GDM1 (cell line): ENCODE measurements at places on chromosomes 5 and 9.
A peak's percentile ranks its signal among the peaks of the same experiment; 100 is the strongest.

DNA sequence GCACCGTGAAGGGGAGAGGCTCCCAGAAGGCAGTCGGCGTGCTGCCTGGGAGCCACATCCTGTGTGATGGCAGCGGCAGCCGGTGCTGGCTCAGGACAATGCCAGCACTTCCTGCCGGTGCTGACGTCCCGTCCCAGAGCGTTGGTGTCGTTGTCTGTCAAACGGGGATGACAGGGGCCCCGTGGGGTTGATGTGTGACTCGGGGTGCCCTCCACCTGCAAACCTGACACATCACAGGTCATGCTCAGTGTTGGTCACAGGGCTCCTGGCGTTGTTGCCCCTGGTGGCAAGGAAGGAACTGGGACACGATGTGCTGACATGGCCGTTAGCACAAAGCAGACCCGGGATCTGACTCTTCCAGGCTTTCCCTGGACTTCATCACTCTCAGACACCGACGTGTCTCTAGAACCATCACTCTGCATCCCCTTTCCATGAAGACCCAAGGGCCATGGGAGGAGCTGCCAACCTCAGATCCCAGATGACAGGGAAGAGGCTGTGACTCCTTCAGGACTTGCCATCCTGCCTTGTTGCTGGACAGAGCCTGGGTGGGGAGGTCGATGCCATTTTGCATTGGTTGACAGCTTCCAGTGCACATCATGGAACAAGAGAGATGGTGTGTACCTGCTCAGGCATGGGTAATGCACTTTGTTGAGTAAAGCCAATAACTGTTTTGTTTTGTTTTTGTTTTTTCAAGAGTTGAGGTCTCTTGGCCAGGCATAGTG lies 21.5 kb downstream of the PLPP7 start:
- DNase-seq: no peak

DNA sequence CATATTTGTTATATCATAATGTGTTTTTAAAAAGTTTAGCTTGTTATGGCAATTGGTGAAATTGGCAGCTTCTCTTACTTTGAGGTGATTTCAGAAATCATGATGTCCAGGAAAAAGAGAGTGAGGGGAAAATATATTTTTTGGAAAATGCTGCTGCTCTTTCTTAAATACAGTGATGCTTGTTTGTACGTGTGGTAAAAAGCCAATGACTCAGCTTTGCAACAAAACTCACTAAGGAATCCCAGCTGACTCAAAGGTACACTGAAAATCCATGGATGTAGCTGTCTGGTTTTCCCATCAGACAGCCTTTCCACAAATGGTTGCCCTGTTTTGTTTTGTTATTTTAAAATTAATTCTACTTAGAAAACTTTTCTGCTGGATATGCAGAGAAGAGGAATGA lies 306.4 kb upstream of the PAPPA start:
- no peak for DNase-seq

DNA sequence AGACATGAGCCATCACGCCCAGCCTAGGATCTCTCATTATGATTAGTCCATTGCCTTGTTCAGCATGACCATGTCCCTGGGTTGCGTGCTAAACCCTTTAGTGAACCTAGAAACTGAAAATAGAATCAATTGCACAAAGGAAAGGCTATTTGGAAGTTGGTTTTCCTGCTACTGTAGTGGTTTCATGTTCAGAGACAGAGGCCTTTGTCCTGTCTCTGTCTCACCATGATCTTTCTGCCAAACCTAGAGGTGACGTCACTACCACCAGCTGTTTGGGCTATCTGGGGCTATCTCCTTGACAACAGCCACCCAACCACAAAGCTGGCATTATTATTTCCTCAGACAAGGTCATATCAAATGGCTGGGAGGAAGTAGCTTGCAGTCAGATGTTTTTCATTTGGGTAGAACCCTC lies 4.0 kb upstream of the CDK5RAP2 start:
- peak; percentile 58 for DNase-seq

GRCh38 chr5:163658702-163659567 lies 153.5 kb downstream of the MAT2B start:
- DNase-seq: no peak

- no peak for DNase-seq
Observed at GRCh38 chr5:135578685-135579341, at the start of gene CXCL14. Gene CXCL14 (minus strand): TSS chr5:135578991. CDS start chr5:135578778, 213 bp downstream.

GRCh38 chr9:128947277-128947526 lies 201 bp downstream of the DOLK start:
- no peak for DNase-seq

DNA sequence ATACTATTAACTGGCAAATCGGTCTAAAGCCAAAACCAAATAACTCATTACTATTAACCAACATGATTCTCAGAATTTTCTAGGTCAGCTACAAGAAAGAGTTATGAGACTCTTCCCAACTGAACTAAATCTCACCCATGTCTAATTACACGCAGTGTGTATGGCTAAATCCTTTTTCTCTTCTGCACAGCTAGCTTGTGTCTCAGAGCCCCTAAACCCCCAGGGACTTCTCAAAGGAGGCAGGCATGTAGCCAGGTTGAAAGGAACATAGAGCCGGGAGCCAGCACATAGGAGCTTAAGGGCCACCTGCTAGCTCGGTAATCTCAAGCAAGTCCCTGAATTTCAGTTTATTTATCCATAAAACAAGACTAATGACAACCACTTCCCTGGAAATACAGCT lies 2.2 kb upstream of the GZMK start:
- DNase-seq: no peak

DNA sequence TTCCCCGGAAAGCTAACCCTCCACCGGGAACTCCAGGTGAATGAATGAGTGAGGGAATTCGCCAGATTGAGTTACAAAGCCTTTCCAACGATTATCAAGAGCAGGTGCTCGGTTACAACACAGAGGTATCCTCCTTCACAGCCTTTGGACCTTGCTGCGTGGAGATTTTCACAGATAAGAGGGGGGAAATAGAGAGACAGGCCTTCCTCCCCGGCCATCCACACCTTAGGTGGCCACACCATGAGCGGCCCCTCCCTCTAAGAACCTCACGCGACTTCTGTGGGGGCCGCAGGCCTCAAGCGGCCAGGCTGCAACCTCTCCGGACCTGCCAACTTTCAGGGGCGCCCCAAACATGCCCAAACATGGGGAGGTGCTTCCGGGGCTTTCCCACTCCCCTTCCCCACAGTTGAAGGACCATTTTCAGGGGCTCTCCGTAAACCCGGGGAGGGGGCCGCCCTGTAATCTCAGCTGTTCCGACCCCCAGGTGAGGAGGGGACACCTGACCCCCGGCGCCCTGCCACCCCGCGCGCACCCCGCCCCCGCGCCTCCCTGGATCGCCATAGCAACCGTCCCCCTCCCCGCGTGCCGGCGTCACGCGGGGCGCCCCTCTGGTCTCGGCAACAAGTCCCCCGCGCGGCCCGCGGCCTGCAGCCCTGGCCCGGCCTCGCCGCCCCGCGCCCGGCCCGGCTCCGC lies 603 bp downstream of the DENND1A start:
- no peak for DNase-seq

GRCh38 chr9:110126499-110126941 lies 81.4 kb downstream of the C9orf152 start:
- no peak for DNase-seq

- no peak for DNase-seq
Observed at GRCh38 chr5:174428895-174429294, 295.5 kb upstream of the MSX2 start.

DNA sequence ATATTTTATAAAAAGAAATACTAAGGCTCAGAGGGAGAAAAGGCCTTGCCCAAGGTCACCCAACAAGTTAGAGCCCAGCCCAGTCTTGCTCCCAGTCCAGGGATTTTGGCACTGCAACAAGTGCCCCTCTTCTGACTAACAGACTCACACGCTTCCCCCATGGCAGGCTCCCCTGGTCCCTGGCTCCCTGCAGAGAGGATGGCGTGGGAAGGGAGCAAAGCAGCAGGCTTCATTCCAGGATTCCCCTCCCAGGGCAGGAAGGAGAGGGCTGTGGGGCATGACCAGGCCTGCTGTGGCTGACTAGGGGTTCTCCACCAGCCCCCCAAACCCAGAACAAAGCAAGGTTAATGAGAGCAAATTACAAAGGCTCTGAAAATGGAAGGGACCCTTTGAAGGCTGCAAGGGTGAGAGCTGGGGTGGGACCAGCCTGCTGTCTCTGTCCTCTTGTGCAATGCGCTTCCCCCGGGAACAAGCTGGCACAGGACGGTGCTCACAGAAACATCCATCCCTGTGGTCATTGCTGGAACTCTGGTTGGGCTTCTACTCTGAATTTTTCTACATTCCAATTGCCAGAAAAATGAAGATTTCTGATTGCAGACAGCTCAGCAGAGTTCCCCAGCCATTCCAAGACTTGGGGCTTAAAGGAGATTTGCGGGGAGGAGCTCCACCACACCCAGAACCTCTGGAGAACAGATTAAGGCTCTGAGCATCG lies 37.1 kb upstream of the FAT2 start:
- no peak for DNase-seq

GRCh38 chr5:149732324-149733128 lies 2.4 kb downstream of the PPARGC1B start:
- no peak for DNase-seq

GRCh38 chr5:143113461-143113860 lies 290.0 kb downstream of the NR3C1 start:
- no peak for DNase-seq

DNA sequence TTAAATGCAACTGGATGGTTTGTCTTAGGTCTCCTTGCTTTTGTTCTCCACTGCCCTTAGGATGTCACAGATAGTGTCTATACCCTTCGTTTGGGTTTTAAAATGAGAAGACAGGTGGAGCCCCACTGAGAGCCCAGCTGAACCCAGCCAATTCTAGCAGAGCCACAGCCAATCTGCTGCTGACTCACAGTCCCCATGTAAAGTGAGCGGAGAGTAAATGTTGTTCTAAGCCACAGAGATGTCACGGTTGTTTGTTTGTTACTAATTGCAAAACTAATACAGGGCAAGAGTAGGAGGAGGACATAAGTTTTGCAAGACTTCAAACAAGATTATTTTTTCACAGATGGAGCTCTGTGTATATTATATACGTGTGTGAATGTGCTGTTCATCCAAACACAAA lies 50.5 kb upstream of the AGXT2 start:
- DNase-seq: no peak

DNA sequence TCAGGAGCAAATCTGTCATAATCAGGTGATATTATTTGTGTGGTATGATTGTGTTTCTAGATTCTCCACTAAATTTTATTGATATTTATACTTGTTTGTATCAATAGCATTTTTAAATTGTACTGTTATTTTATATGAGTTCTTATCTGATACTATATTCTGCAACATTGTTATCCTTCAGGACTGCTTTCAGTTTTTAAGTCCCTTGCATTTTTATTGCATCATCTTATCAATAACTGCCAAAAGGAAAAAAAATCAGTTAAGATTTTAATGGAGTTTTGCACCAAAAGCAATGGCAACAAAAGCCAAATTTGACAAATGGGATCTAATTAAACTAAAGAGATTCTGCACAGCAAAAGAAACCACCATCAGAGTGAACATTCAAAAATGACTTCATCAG lies 741.3 kb upstream of the CTNND2 start:
- no peak for DNase-seq

DNA sequence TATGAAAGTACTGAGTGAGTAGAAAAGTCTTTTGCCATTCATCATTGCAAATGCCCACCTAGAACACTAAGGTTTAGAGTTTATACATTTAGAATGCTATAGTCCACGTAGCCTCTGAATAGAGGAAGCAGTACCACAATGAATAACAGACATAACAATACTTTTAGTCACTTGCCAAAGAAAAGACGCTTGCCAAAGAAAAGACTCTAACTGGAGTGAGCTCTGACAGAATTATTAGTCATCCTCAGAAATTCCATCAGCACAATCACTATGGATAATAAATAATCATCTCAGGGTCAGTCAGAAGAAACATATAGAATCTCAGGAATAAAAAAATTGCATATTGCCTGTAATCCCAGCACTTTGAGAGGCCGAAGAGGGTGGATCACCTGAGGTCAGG lies 168.5 kb upstream of the TARS1 start:
- no peak for DNase-seq

GRCh38 chr5:52751137-52751536 lies 36.6 kb upstream of the ITGA1 start:
- no peak for DNase-seq

DNA sequence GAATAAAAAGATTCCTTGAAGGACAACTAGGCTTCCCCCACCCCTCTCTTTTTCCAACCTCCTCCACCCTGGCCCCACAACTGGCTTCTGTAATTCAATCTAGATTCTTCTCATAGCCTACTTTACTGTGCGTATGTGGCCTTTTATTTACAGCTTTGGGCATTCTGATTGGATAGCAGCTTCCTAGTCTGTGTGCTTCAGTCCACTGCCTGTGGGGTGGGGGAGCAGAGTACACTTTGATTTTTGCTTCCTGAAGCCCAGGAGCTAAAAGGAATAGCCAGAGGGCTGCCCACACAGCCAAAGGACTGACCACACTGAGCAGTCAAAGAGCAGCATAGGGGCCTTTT lies 30.4 kb downstream of the RUSC2 start:
- DNase-seq: no peak

DNA sequence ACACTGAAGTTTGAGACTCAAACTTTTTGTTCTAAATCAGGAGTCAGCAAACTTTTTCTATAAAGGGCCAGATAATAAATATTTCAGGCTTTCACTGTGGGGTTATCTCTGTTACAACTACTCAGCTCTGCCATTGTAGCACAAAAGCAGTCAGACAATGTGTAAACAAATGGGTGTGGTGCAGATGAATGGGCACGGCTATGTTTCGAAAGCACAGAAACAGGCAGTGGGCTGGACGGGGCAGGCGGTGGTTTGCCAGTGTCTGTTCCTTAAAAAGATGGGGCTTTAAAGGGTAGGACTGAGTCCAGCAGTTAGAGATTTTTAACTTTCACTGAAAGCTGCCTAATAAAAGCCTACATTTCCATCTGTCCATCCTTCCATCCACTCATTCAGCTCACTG lies 48.9 kb downstream of the PFDN1 start:
- no peak for DNase-seq

DNA sequence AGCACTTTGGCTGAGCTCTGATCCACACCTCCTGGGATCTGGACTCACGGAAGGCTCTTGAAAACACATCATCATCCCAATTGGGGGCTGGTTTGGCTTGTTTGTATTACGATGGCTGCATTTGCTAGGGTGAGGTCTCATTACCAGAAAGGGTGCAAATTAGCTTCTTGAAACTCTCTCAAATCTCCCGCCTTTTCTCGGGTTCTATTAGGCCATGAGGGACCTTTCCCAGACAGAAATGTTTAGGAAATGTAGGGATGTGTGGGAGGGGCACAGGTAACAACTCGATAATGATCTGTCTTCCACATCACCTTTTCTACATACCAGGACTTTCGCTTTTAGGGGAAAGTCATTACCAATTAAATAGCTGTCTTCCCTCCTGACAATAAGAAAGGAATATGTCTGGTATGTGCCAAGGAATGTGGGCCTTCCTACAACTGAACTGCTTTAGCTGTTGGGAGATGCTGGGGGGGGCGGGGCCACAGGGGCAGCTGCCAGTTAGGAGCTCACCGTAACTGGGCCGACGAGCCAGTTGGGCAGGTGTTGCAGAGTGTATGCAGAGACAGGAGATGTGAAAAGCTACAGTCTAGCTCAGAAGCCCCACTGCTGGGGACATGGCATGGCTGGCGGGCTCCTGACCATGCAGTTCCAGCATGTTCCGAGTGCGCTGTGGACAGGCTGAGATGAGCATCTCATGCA lies 71.2 kb downstream of the AK8 start:
- no peak for DNase-seq

GRCh38 chr5:34928267-34928666 lies 1.1 kb upstream of the DNAJC21 start:
- no peak for DNase-seq

- DNase-seq: no peak
Observed at GRCh38 chr5:28548856-28549255, 1510.5 kb upstream of the CDH9 start.

- no peak for DNase-seq
Observed at GRCh38 chr5:171705830-171706468, 79.7 kb upstream of the SMIM23 start.
